ENCODE measurements at places on chromosomes 11 and 22. TPM values are rescaled to one million over a fixed set of nuclear protein-coding genes. Genes with fewer than 3 reads are reported as not detected.

The PRSS23 gene
- total RNA-seq = 48.8 TPM

The MS4A4E gene
- 0.96 TPM for total RNA-seq

The OR52H1 gene
- 0.79 TPM for total RNA-seq

The TMEM45B gene
- total RNA-seq = 218 TPM

The PATE2 gene
- not detected for total RNA-seq
